ENCODE measurements at places on chromosomes 13 and 19.

- no peak for DNase-seq
Observed at GRCh38 chr13:41241626-41242025, 21.8 kb downstream of the MTRF1 start.

- no peak for DNase-seq
Observed at GRCh38 chr13:77876176-77876575, 42.5 kb downstream of the EDNRB start.

DNA sequence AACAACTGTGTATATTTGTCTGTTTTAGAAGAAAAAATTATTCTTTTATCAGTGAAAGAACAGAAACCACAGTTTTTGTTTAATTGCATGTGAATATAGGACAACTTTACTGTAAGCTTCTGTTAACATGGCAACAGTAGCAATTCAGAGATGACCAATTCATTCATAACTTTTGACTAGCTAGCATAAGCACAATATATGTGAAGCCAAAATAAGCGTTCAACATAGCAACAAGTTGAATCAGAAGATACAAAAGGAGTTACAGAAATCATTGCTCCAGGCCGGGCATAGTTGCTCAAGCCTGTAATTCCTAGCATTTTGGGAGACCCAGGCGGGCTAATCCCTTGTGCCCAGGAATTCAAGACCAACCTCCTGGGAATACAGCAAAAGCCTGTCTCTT is 197.1 kb upstream of the GPC6 start:
- no peak for DNase-seq

- DNase-seq, result no peak
Observed at GRCh38 chr13:75299246-75299645, 182.7 kb downstream of the TBC1D4 start.

DNA sequence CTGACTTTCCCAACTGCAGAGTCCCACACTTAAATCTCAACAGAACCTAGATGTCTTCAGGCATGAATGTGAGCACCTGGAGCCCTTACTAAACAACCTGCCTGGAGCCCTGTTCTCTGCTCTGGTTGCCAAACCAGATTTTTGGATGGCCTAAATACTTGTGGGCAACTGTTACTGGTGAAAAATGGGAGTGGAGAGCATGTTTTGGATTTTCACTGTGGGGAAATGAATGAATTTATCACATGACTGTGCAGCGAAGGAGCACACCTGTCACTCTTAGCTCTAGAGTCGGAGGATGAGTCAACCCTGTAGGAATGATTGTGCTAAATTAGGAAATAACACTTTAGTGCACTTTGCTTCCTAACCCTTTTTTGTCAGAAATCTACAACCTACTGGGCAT is 30.3 kb downstream of the SHISA2 start:
- DNase-seq, result no peak

GRCh38 chr19:16208847-16209665 is 11.3 kb downstream of the AP1M1 start:
- DNase-seq, result no peak

DNA sequence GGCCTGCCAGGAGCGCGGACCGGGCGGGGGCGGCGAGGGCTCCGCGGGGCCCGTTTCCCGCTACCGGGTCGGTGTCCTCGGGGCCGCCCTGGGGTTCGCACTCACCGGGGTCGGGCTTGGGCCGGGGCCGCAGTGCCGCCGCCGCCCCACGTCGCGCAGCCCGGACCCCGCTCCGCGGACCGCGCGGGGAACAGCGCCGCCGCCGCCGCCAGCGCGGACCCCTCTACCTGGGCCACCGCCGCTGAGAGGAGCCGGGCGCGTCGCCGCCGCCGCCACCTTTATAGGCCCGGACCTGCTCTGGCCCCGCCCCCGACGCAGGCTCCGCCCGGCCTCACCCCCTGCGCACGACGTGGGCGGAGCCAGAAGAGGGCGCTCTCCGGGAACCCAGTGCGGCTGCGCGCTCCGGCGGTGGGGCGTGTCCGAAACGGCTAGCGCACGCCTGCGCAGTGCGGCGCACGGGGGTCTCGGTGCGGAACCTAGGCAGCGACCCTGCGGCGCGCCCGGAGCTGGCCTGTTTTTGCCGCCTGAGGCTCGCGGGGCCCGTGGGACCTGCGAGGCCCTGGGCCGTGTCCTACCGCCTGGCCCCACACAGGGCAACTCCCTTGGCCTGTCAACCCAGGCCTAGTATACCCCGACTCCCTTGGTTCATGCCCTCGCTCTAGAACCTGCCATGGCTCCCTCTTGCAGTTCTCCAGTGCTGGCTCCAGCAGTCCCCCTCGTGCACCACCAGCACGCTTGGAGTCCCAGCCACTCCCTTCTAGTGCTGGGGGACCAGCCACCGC is at the start of gene MKNK2:
Gene MKNK2, minus strand, starts transcription at position 254 of the 782 bp plus-strand sequence. CDS start 393 bp downstream, outside the sequence.
- DNase-seq, result peak; percentile 76

GRCh38 chr13:45216193-45216592 is 15.3 kb upstream of the KCTD4 start:
- no peak for DNase-seq

DNA sequence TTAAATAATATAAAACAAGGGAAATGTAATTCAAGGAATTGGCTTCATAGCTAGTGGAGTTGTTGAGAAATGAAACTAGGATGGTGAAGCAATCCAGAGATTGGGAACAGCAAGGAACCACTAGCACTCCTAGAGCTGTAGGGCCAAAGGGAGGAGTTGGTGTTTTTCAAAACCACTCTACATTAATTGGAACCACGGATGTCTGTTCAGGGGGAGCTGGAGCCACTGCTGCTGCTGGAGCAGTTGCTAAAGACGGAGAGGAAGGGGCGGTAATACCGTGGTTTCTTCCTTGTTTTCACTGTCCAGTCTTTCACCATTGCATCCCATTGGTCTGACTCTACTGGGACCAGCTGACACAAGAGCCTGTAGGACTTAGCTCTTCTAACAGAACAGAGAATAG is 8.5 kb downstream of the DNAJC15 start:
- DNase-seq, result no peak

GRCh38 chr19:55538132-55538531 is 1.2 kb upstream of the SBK2 start:
- no peak for DNase-seq

GRCh38 chr13:59458908-59459579 is 704.7 kb downstream of the DIAPH3 start:
- no peak for DNase-seq

GRCh38 chr13:112127564-112128330 is 60.8 kb downstream of the SOX1 start:
- DNase-seq, result no peak
